ENCODE measurements at places on chromosomes 4 and X.
A peak's percentile ranks its signal among the peaks of the same experiment; 100 is the strongest.

DNA sequence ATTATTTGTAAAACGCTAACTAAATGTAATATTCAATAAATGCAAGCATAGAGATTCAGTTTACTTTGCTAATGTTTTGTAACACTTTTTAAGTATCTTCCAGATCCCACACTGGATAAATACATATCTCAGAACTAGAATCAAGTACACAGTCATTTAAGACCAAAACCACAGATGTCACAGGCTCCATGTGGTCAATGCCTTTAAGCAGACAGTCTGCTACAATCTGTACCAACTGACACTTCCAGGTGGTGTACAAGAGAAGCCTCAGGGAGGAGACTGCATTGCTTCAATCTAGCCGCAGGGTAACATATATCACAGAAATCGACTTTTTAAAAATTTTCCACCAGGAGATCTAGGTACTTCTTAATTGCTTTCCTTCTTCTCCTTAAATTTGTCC lies 229.6 kb upstream of the DIAPH2 start:
- no peak for DNase-seq

DNA sequence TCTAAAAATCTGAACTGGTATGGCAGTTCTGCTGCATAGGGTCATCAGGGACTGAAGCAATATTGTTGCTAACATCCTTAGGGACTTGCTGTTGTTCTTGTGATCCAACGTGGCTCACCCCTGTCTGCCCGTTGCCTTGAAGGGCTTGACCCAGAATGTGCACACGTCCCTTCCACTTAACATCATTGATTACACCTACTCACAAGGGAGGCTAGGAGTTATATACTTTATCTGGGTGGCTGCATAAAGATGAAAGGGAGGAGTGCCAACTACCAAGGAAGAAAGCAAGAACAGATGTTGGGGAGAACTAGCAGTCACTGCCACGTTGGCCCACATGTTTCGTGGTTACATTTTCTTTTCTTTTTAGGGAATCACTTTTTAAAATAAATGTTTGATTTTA lies 34.0 kb downstream of the SLC9A6 start:
- DNase-seq = no peak

GRCh38 chrX:78659955-78660354 lies 827 bp upstream of the RTL3 start:
- no peak for DNase-seq

DNA sequence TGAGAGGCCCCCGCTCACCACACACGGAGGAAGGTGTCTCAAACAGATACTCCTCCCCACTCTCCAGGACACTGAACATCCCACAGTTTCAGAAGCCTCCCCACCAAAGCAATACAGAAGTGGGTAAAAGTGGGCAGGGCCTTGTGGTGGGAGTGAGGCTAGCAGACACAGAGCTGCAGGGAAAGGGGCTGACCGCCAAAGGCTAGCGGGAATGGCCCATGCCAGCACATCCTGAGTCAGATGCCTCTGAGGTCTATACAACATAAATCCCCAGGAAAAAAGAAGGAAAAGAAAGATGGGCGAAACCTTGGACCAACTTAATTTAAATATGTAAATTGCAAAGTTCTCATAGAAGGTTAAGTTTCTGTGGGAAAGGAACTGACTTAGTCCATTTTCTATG lies 21.9 kb upstream of the ARHGAP10 start:
- DNase-seq = no peak

DNA sequence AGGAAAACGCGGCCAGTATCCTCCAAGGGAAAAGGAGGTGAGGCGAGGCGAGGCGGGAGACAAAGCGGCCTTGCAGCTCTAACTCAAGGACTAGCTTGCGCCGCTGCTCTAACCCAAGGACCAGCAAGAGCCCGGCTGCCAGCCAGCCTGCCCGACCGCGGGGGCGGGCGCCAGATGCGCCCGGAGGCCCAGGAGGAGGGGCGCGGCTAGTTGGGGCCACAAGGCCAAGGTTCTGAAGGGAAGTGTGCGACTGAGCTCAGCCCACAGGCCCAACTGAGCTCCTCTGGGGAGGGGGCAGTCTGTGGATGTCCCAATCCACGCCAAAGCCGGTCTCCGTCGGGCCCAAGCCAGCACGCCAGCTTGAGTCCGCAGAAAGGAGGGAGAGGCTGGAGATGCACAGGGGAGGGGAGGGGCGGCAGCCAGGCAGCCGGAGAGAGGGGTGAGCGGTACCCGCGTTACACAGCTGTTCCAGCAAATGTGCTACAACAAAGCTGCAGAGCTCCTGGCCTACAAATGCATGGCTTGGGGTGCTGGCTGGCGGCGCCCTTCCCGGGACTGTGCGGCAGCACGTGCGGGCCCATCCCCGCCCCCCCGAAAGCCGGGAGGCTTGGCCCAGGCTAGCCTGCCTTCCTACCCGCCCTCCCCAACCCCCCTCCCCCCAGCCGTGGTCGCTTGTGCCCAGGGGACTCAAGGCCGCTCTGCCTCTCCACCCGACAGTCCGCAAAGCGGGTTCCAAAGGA lies 637 bp downstream of the AMER1 start:
- DNase-seq = peak; percentile 69

GRCh38 chr4:89598602-89599001 lies 238.4 kb downstream of the SNCA start:
- DNase-seq = no peak

DNA sequence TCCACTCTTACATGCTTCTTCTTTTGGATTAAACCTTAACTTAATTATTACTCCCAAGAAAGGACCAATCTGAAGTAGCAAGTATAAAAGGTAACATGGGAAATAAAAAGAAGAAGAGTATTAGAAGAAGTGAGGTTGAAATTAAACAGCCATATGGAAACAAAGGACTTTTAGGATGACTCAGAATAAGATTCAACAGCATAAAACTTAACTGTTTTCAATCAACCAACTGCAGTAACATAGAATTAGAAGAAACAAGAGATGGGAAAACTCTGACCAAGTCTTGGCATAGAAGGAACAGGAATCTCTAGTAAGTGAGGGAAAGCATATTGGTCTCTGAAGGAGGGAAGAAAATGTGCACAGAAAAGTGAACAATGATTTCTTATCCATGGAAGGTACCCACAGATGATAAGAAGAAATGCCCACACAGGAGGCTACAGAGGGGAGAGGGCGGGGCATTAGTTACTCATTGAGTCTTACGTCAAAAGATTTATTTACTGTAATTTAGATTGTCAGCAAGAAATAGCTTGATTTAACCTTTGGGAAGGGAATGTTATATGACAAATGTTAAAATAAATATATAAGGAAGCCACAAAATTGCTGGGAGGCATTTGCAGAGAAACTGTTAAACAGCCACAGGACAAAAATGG lies 177.3 kb downstream of the BANK1 start:
- no peak for DNase-seq

- no peak for DNase-seq
Measured at GRCh38 chr4:12123707-12124106, 695.0 kb upstream of the HS3ST1 start.

DNA sequence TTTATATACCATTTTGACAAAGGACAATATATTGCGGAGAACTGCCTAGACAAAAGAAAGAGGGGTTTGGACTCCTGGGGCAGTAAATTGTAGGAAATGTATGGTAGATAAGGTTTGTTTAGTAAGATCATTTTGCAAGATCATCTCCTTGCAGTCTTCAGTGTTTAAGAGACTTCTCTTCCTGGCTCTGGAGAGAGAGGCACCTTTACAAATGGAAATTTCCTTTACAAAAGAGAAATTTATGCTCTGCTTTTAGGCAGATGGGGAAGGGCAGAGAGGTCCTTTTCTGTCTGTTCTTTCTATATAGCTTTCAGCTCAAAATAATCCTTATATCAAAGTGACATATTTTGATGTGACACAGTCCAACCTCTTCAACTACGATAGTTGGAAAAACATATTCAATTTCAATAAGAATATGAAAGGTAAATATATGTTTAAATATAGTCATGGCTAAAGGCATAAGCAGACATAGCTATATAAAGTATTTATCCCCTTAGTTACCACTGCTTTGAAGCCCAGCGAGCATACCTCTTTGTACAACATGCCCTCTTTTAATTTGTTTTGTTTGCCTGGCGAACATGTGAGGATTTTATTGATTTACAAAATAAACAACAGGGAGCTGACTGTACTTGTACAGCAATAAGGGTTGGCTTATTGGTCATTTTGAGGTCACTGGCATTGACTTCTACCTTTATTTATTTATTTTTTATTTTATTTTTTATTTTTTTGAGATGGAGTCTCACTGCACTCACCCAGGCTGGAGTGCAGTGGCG lies 65.2 kb downstream of the TRIM2 start:
- no peak for DNase-seq

- no peak for DNase-seq
Measured at GRCh38 chr4:138835832-138836533, 179.6 kb upstream of the NOCT start.

DNA sequence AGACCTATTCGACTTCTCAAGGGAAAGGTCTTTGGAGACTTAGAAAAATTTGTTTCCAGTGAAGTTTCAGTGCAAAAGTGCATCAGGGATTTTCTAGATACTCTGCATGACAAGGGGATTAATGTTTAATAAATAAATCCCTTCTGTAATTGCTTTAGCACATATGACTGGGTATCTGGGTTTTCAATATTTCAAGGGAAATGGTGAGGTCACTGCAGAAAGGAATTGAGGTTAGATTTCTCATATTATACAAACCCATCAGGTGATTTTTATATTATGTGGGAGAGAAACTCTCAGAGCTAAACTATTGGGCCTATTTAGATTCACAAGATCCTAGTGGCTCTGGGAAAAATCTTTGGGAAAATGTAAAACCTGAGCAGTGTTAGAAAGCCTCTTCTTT lies 48.3 kb upstream of the SLC4A4 start:
- DNase-seq = no peak

DNA sequence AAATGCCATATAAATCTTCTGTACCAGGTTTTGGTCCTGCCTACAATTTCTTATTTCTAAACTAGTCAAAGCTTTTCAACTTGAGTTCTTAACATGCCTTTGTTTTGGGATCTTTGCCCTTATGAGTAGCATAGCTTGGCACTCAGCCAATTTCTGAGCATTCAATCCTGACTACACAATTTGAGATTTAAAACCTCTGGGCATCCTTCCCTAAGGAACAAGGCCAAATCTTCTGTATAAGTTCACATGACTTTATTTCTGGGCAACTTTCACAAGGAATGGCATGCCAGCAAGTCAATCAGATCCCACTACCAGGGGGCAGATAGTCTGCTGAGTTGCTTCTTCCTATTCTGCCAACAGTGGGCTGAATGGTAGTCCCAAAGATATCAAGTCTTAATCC lies 254.2 kb downstream of the ADAMTS3 start:
- DNase-seq = no peak

DNA sequence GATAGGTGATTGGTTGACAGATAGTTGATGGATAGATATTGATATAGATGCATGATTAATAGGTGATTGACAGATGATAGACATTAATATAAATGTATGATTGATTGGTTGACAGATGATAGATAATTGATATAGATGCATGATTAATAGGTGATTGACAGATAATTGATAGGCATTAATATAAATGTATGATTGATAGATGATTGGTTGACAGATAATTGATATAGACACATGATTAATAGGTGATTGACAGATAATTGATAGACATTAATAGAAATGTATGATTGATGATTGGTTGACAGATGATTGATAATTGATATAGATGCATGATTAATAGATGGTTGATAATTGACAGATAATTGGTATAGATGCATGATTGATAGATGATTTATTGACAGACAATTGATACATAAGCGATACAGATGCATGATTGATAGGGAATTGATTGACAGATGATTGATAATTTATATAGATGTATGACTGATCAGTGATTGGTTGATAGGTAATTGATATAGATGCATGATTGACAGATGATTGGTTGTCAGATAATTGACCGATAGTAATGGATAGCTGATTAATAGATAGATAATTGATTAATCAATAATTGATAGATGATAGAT lies 44.9 kb upstream of the PPP2R3B start:
- no peak for DNase-seq

GRCh38 chr4:153067376-153067775 lies 131.3 kb downstream of the FHDC1 start:
- no peak for DNase-seq

GRCh38 chrX:101417981-101418841 lies 10.2 kb downstream of the HNRNPH2 start:
- DNase-seq = peak; percentile 87

DNA sequence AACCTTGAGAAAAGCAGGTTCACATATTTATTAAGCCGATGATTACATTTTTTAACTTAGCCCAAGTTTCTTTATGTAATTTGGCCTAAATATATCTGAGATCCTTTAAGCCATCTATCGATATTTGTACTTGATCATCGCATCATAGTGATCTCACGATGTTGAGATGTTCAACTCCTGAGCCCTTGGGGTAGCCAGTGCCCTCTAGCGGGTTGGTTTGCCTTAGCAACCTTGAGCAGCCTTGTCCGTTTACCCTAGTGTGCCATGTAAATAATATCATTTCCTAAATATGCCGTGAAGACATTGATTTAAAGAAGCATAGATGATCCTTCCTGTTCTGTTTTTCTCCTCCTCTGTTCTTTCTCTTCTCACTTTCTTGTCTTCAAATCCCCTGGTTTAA lies 432.2 kb downstream of the RPA4 start:
- no peak for DNase-seq

DNA sequence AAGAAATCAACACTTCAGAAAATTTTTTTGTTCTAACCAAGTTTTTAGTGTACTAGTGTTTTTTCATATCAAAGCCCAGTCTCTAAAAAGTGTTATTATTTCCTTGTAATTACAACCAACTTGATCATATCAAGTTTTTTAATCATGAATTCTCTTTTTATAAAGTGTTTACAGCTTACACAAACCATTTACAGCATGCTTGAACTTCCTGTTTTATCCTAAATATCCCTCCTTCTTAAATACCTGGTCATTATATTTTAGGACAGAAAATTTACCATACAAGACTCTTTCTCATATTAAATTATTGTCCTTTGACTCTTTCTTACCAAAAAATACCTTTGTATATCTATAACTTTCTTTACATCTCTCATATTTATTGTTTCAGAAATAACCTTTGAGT lies 89.4 kb upstream of the NPY2R start:
- no peak for DNase-seq

Data from upper lobe of right lung (tissue), 1 donor.